Amniotic stem cell (primary cell): ENCODE measurements at places on chromosomes 5 and 9.
A peak's percentile ranks its signal among the peaks of the same experiment; 100 is the strongest.

GRCh38 chr9:93697352-93698139, 121.2 kb downstream of the PHF2 start:
- no peak for DNase-seq

DNA sequence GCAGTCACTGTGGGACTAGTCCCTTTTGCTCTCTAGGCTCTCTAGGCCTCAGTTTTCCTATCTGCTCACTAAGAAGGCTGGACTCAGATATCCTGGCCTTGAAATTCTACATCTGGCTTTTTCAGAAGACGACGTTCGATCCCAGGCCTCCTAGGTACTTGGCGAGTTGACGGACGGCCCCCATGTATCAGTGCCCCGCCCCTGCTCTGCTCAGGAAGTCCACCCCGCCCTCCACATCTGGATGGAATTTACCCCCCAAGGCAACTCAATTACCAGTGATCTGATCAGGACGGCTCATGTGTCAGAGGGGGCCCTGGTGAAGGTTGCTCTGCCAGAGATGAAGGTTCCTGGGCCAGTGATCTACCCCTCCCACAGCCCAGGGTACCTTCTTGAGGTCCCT, 44.1 kb upstream of the SYNPO start:
- no peak for DNase-seq

DNA sequence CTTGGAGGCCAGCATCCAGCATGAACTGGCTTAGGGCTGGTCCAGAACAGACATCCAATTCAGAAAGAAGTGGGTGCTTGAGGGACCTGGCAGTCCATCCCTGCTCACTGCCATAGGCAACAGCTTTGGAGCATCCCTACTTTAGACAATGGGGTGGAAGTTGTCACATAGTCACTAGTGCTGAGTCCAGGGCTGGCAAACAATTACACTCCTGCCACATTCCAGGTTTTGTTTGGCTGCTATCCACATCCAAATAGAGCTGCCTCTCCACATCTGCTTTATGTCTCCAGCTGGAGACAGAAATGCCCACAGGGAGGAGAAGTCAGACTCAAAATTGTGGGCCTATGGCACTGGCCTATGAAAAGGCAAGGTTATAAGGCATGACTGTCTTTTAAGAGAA, 7.0 kb downstream of the FSTL4 start:
- no peak for DNase-seq

DNA sequence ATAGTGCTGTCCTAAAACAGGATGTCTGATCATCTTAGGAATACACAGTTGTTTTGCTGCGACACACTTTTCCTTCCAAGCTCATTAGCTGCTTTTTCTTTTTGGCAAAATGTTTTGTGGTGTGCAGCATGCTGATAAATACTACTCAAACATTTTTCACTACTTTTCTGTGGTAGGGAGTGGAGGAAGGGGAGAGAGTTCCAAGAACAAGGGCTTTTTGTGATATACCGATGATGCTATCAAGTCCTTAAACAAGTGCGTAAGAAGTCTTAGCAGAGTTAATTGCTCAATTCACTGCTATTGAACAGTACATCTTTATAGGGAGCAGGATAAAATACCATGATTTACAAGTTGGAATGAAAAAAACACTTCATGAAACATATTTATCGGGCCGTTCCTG, 23.6 kb upstream of the TEK start:
- DNase-seq = no peak

DNA sequence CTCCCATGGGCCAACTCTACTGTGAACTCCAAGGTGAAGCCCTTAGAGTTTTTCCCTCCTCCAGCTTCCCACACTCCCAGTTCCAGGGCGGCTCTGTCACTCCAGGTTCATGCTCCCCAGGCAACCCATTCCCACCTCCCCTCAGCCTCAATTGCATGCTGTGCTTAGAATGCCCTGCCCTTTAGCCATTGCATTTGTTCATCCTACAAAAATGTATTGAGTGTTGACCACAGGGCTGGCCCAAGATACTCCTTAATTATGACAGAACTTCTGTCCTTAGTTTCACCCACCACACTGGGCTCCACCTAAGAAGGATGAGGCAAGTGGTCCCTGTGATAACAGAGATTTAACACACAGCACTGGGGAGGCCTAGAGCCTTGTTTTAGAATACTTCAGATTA, 236.1 kb downstream of the ADAMTSL1 start:
- no peak for DNase-seq

- no peak for DNase-seq
These were observed 41.3 kb upstream of the OLFM1 start for GRCh38 chr9:135045928-135046738.

DNA sequence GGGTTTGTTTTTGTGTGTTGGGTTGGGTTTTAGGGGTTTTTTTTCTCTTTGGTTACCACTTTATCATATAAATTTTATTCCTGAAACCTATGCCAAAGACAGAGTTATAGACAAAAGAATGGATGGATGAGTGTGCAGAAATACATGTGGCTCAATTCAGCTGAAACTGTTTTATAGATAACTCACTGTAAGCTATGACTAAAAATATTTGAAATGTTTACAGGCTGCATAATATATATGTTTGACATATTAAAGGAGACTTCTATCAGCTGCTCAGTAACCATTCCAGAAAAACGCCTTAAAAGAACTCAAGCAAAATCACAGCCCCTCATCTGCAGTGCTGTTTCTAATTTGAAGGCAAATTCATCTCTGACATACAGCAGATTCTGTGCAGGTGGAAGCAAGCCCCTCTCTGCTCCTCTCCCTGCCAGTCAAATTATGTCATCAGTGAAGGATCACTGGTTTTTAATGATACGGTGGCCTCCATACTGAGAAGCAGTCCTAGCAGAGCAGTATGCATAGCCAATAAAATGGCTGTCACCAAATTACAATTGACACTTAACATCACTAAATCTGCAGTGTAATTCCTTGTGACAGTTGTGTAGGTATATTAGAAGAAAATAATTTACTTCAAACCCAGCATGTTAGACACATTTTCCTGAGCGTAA, 301.6 kb downstream of the NR2F1-AS1 start:
- no peak for DNase-seq

GRCh38 chr5:174384509-174384947, 339.0 kb downstream of the NSG2 start:
- peak; percentile 35 for DNase-seq

DNA sequence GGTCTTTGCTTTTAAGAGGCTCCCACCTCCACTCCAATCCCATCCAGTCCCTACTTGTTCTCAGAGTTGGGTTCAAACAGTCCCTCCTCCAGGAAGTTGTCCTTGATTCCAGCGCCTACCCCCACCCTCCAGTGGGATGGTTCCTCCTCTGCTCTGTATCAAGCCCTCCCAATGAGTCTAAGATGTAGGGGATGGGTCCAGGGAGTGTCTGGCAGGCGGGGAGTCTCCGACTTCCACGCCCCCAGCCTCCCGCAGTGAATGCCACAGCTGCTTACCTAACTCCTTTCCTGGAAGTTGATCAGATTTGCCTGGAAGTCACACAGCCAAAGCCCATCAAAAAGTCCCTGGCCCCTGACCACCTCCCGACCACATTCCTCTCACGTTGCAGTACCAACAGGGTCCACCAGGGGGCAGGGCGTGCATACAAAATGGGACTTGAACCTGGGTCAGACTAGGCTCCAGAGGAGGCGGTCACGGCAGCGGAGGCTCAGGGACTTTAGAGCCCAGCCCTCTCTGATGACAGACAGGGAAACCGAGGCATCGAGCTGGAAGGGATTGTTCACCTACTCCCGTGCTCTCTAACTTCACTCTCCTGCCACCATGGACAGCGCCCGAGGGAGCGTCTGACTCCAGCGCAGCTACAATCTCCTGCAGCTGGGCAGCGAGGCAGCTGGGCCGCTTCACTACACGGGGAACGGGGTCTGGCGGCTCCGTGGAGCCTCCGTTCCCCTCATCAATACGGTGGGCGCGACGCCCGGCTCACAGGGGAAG, 25.0 kb upstream of the TDRD7 start:
- DNase-seq = peak; percentile 51

DNA sequence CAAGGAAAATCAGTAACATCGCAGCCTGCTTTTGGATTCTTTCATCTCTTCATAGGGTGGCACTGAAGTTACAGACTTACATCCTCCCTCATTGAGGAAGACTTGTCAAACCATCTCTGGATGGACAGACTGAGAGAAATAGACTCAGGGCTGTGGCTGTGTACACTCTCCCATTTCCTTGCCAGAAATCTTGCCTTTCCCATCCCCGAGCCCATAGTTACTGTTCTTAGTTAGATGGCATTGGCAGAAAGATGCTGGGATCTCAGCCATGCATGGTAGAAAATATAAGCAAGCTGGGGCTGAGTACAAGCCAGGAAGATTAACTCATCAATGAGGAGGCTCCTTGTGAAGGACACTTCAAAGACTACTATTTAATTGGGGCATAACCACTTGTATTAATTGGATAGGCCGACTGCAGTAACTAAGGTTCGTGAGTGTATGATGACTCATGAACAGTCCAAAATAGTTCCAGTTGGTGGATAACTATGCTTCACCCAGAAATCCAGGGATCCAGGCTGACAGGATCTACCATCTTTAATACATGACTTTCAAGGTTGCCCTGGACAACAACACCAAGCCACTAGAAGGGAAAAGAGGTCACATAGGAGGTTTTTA, 137.9 kb downstream of the TMEM38B start:
- no peak for DNase-seq

- DNase-seq = peak; percentile 23
These were observed 28.8 kb upstream of the MGAT1 start for GRCh38 chr5:180831139-180832093.

- DNase-seq = no peak
These were observed 31.1 kb downstream of the MLLT3 start for GRCh38 chr9:20591223-20591622.

GRCh38 chr5:147349241-147349640, 114.4 kb downstream of the STK32A start:
- no peak for DNase-seq
